ENCODE measurements at places on chromosomes 6 and 20.

GRCh38 chr20:35172434-35172806 is 548 bp downstream of the PROCR start:
- DNase-seq: no peak

- no peak for DNase-seq
Measured at GRCh38 chr6:169158174-169158573, 95.5 kb downstream of the THBS2 start.

DNA sequence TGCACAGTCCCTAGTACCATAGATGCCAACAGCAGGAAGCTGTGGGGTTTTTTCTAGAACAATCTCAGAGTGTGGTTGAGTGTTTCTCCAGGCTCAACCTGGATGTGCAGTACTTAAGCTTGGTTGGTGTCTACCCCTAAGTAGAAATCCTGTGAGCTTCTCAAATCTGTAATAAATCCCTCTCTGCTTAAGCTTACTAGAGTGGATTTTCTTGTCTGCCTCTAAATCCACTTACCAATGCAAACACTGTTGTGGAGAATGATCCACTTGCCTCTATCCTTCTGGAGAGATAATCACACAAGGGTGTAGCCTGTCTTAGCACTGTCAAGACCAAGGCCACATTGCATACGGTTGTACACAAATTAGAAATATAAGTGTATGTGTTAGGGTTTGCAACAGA is 43.3 kb upstream of the CLIC5 start:
- DNase-seq: no peak

DNA sequence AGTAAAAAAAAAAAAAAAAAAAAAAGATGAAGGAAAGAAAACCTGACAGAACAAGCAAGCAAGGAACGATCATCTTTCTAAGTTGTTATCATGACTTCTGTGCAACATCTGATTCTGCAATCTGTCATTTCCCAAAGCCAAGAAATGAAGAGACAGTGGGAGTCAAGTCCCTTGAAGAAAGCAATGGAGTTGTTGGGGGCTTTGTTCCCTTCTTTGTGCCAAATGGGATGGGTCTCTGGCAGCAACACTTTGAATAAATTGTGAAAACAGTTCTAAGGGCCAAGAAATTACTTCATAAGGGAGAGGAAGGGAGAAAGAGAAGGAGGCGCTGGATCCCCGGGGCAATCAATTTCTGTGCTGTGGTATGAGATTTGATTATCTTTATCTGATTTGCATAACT is 33.3 kb upstream of the RSPO3 start:
- DNase-seq: no peak

DNA sequence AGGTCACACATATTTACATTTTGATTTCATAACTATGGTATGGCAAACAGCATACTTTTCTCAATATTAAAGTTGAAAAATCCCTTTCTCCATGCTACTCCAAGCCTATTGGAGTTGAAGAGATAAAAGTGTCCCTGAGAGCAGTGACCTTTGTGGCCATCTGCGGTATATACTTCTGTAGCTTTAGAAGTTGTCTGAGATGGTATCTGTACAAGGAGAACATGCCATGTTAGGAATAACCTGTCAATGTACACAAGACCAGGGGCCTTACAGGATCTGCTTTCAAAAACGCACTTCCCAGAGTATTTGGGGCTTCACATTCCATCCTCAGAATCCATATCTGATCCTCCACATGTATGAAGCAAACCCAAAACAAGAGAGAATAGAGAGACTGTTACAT is 226.7 kb downstream of the MEI4 start:
- no peak for DNase-seq

DNA sequence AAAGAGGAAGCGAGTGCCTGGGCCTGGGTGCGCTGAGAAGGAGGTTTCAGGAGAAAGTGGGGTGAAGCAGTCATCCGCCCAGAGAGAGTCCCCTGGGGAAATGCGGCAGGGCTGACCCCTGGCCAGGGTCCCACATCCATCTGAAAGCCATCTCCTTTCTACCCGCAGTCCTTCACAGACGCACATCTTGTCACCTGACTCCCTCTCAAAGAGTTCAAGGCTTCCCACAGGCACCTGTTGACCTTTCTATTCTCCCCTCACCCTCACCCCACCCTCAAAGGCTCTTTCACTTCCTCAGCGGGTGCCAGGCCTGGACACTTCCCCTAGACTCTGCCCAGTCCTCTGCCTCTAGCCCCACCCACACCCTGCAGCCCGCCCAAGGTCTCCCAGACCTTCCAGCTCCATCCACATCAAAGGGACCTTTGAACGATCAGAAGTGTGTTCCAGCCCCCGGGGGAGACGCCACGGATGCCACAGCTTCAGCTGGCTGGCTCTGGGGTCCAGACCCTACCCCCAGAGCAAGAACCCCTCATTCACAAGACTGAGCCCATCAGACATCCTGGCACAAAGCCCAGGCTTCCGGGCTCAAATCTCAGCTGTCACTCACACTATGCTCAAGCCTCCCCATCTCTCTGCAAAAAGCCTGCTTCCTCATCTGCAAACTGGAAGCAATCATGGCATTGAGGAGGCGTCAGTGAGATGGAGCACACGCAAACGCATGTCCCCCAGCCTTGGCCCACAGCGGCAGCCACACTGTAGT is 2.1 kb downstream of the CTSZ start:
- DNase-seq: peak; percentile 52

- DNase-seq: no peak
Measured at GRCh38 chr20:50379049-50379990, 130.9 kb upstream of the PTPN1 start.

- DNase-seq: peak; percentile 56
Measured at GRCh38 chr20:8305449-8305978, 173.4 kb downstream of the PLCB1 start.

All from activated T-cell treated with anti-CD3 and anti-CD28 coated beads, Interleukin-2, amount 50 U/mL, for 1 hour (primary cell).